ENCODE measurements at places on chromosomes 11 and 22.
A peak's percentile ranks its signal among the peaks of the same experiment; 100 is the strongest.

DNA sequence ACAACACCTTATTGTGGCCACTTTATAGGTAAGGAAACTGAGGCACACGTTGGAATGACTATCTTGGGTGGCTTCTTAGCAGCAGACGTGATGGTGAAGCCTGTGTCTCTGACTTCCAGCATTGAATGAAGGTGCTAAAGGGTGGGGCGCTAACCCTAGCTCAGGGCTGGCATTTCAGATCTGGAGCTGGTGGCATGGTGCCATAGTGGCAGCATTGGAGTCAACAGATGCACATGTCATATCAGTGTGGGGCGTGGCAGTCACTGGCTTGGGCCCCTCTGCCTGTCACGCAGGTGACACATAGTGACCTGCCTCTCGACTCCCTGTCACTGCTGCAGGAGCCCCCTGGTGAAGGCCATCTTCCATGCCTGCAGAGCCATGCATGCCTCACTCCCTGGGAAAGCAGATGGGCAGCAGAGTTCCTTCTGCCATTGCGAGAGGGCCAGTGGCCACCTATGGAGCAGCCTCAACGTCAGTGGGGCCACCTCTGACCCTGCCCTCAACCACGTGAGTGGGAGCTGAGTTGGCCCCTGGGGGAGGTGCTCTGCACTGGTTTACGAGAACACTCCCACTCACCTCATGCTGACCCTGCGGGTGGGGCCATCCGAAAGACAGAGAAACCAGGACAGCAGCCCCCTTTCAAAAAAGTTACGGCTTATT lies 14.8 kb downstream of the SHISA8 start:
- no peak for DNase-seq

- DNase-seq, result no peak
Measured at GRCh38 chr22:20582171-20582511, 74.7 kb downstream of the MED15 start.

- no peak for DNase-seq
Measured at GRCh38 chr11:34268906-34269430, 88.8 kb downstream of the ABTB2 start.

- DNase-seq, result peak; percentile 20
Measured at GRCh38 chr22:27879923-27880322, 39.1 kb downstream of the PITPNB start.

DNA sequence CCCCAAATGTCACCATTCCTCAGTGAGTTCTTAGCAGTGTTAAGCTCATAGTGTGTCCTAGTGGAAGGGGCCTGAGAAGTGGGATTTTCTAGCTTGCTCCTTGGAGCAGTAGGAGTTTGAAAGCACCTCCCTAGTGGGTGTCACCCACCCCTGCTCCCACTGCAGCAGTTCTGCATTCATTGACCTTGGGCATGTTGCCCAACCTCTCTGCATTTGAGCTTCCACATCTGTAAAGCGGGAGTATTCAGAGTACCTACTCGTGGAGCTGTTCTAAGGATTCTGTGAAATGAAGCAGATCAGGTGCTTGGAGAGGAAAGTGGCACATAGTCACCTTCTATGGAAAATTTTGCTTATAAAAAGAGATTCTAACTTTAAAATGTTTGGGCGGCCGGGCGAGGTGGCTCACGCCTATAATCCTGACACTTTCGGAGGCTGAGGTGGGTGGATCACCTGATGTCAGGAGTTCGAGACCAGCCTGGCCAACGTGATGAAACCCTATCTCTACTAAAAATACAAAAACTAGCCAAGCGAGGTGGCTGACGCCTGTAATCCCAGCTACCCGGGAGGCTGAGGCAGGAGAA lies 16.9 kb downstream of the LMO2 start:
- no peak for DNase-seq

All from activated CD4-positive, alpha-beta T cell treated with anti-CD3 and anti-CD28 coated beads for 48 hours (primary cell).